ENCODE measurements at places on chromosomes 7 and 10.
A peak's percentile ranks its signal among the peaks of the same experiment; 100 is the strongest.

- DNase-seq, result no peak
These were observed 51.1 kb upstream of the PRSS58 start for GRCh38 chr7:142308918-142309317.

GRCh38 chr7:1355568-1356340 is 103.5 kb downstream of the MICALL2 start:
- DNase-seq, result no peak

DNA sequence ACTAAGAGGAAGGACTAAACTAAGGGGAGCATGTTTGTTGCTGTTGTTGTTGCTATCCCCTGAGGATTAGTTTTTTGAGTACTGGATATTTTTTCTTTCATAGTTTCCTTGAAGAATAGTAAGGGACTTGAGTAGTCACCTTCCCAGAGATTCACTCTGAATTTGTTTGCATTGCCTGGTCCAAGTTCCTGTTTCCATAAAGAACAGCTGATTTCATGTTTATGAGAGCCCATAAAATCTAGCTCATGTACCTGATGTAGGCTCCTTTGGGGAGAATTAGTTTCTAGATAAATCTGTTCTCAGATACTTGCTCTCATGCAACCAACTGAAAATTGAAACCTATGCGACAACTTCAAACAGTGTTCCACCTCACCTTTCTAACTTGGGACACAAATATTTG is 464.4 kb upstream of the MBL2 start:
- DNase-seq, result no peak

- DNase-seq, result no peak
These were observed 23.5 kb downstream of the STN1 start for GRCh38 chr10:103894441-103894864.

- no peak for DNase-seq
These were observed at the start of gene FUOM for GRCh38 chr10:133357285-133358161. Gene FUOM (minus strand): TSS chr10:133358019. CDS start chr10:133358007, 12 bp downstream.

DNA sequence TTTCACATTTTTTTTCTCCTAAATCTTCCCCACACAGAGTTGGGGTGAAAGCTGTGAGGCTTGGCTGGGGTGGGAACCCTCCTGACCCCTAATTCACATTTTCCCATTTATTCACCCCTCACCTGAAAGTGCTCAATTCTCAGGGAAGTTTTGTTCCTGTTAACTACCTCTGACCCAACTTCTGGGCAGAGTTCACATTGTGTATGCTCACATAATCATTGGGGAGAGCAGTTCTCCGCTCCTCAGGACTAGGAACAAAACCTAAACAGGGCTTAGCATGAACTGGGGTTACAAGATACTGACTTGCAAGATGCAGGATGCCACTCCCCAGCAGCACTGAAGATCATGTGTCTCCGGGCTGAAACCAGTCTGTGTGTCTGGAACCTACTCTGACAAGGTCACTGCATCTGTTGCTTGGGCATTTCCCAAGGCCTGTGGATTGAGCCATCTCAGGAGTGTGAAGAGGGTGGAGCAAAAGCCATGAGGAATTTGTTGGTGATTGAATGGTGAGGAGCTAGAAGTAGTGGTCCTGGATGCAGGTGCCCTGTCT is 258.1 kb upstream of the IGFBP3 start:
- DNase-seq, result no peak

GRCh38 chr7:25427721-25428120 is 199.4 kb upstream of the NPVF start:
- no peak for DNase-seq

DNA sequence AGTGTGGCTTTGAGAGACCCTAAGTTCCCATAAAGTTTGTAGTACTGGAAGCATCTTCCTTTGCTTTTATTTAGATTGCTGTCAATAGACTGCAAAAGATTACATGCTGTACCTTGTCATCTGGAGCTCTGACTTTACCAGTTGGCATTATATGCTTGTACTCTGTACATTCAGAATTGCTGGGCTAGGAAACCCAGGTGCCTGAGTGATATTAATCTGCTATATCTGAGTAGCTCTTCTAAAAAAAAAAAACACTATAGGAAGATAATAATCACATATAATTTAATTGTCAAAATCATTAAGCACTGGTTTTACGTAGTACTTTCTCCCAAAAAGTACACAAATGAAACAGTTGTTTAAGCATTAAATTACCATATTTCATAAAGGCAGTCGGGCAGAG is 12.3 kb downstream of the GATA3 start:
- no peak for DNase-seq

- no peak for DNase-seq
These were observed 491.0 kb upstream of the FOXK1 start for GRCh38 chr7:4191046-4191445.

DNA sequence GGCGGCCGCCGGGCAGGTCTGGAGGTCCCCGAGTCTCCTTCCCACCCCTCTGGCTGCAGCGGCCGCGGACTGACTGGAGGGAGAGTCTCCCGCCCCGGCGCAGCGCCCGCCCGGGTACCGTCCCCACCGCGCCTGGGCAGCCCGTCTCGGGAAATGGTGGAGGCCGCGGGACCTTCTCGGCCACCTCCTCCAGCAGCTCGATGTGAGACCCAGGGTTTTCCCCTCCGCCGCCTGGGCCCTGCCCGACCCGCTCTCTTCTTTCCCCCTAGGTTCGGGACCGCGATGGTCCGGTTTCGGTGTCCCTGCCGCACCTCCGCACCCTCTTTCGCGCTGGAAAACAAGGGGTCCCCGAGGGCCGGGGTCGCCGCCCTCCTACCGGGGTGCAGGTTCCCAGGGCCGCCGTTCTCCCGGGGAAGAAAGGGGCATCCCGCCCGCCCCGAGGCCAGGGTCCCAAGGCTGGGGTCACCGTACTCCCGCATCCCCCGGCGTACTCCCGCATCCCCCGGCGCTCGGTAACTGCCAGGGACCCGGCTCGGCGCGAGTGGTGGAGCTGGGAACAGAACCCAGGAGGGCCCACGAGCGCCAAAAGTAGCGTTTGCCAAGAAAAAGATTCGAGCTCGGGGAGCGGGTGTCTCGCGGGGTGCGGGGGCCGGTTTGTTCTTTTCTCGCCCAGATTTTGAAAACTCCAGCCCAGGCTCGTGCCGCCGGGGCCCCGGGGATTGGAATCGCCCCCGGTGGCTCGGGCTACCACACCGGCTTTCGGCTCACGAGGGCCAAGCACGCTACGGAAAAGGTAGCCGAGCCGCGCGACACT is 3.4 kb downstream of the TNRC18 start:
- no peak for DNase-seq

DNA sequence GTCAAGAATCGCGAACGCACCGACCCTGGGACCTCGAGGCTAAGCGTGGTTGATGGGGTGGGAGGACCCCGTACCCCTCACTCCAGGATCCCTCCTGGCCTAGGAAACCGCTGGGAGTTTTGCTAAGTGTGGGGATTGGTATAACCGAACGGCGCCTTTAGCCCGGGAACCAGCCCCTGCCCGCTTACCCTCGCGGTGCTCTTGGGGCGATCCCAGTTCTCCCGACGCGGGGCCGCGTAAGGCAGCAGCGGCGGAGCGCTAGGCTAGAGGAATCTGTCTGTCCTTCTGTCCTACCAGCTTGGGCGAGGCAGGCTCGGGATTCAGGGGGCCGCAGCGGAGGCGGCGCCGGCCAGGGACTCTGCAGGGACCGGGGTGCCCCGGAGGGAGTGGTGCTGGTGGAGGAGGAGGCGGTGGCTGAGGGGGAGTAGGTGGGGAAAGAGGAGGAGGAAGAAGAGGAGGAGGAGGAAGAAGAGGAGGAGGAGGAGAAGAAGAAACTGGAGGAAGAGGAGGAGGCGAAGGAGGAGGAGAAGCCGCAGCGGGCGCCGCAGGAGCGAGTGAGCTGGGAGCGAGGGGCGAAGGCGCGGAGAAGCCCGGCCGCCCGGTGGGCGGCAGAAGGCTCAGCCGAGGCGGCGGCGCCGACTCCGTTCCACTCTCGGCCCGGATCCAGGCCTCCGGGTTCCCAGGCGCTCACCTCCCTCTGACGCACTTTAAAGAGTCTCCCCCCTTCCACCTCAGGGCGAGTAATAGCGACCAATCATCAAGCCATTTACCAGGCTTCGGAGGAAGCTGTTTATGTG is 439 bp upstream of the EMX2 start:
- DNase-seq, result peak; percentile 30

GRCh38 chr10:76337641-76338040 is 906.2 kb downstream of the LRMDA start:
- no peak for DNase-seq

DNA sequence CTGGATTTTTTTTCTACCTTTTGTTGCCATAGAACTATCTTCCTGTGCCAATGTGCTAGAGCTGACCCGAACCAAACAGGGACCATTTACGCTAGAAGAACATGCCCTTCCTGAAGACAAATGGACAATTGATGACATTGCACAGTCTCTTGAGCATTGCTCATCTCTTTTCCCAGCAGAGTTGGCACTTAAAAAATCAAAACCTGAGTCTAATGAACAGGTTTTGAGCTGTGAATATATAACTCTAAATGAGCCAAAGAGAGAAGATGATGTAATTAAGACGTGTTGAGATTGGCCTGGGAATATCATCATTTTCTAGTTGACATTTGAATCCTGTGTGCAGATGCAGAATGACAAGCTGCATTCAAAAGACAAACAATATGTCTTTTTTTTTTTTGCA is 37.1 kb downstream of the TRUB1 start:
- DNase-seq, result no peak

DNA sequence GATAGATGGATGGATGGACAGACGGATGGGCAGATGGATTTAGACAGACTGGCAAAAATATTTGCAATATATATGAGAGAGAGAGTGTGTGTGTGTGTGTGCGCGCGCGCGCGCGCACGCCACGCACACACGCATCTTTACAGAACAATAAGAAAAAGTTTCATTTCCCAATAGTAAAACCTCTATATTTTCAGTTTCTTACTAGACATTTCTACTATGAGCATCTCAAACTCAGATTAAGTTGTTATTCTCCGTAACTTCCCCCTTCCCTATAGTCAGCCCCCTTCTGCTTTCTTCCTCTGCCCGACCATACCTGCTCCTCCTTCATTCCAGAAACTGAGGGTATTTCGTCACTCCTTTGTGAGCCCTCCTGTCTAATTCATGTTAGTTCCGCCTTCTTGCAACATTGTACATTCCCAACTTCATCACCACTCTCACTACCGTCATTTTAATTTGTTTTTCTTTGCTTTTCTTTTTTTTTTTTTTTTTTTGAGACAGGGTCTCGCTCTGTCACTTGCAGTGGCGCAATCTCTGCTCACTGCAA is 154.4 kb upstream of the SH2B2 start:
- DNase-seq, result no peak

DNA sequence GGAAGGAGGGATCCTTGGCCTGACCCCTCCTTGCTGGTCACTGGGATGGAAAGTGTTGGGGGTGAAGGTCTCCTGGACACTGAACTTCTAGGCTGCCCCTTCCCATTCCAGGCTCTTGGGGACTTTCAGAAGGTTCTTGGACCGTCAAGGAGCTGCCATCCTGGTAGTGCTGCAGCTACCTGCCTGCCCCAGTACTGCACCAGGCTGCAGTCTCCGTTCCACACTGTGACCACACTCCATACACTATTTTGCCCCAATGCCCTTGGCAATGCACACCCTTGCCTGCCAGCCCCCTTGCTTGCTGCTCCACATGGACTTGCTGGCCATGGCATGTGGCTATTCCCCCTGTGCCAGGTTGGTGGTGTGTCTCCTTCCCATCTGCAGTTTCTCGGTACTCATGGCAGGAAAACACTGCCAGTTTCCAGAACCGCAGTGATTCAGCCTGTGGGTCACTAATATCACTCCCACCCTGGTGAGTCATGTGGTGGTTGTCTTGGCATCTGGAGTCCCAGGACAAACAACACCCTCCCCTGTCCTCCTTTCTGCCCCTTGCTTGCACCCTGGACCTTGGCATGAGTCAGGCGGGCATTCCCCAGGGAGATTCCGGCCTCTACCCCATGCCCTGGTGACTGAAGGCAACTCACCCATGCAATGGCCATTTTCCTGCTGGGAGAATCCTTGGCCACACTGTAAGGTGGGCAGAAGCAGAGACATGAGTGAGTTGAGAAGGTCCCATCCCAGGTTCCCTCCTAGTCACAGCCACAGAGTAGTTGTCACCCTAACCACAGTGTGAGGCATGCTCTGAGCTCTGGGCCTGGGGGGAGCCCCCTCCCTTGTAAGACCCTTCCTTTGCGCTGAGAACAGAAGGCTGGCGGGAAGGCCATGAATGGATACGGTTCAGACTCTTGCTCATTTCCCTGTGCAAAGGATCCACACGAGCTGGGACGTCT is 32.8 kb downstream of the GOLGA7B start:
- no peak for DNase-seq

- DNase-seq, result no peak
These were observed 42.7 kb downstream of the FAM53B start for GRCh38 chr10:124701435-124701834.

All from NCI-H524 treated with DMSO at 0.1 percent for 48 hours (cell line).